ENCODE measurements at places on chromosomes 11 and 22.

GRCh38 chr11:14370496-14370895 lies 11.5 kb upstream of the RRAS2 start:
- no peak for DNase-seq

- no peak for DNase-seq
Measured at GRCh38 chr11:792873-793272, 3.0 kb upstream of the CEND1 start.

DNA sequence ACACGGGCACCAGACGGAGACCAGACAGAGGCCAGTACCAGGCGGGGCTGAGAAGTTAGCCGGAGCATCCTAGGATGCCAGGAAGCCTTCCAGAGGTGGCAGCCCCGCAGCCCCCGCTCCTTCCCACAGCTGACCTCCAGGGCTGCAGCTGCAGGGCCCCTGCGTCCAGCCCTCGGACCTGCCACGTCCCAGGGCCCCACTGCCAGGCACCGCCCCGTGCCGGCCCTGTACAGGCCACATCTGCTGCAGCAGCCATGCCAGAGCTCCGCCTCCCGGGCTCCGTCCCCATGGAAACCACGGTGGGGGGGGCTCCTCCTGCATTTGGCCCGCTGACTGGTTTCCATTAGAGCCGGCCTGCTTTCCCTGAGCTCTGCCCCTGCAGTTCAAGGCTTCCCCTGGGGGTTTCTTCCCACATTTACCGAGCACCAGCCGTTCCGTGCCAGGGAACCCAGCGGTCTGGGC lies 62.5 kb upstream of the PPARA start:
- DNase-seq: no peak

GRCh38 chr11:19026862-19027261 lies 33.7 kb downstream of the MRGPRX2 start:
- no peak for DNase-seq

DNA sequence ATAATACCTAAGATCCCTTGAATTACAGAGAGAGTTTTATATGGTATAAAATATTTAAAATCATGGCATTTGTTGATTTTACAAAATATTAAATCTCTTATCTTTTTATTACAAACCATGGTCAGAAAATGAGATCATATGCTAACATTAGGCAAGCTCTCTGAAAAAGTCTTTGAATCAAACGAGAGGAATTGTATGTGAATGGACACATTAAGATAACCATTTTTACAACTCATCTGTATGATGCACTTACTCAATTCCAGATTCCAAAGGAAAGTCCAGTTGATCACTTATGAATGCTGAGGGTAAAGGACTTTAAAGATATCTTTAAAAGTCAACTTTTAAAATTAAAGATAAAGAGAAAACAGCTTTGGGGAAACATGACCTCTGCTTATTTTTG lies 83.5 kb upstream of the LUZP2 start:
- no peak for DNase-seq

DNA sequence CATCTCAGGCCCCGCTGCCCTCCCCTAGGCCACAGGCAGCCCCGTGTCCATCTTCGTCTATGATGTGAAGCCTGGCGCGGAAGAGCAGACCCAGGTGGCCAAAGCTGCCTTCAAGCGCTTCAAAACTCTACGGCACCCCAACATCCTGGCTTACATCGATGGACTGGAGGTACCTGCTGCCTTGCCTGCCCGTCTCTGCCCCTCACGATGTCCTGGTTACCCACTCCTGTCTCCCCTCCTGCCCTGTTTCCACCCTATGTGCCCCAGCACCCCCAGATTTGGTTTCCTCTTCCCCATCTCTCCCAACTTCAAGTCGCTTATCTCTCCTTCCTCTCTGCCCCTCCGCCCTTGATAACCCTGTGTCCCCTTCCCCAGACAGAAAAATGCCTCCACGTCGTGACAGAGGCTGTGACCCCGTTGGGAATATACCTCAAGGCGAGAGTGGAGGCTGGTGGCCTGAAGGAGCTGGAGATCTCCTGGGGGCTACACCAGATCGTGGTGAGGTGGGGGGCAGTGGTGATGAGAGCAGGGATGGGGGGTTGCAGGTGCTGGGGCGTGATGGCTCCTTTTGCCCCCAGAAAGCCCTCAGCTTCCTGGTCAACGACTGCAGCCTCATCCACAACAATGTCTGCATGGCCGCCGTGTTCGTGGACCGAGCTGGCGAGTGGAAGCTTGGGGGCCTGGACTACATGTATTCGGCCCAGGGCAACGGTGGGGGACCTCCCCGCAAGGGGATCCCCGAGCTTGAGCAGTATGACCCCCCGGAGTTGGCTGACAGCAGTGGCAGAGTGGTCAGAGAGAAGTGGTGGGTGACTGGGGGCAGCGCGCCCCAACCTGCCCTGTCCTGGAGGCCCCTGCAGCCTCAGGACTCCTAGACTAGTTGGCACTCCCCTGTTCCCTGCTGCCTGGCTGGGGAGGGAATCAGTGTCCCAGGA lies 930 bp downstream of the SCYL1 start:
- DNase-seq: no peak

DNA sequence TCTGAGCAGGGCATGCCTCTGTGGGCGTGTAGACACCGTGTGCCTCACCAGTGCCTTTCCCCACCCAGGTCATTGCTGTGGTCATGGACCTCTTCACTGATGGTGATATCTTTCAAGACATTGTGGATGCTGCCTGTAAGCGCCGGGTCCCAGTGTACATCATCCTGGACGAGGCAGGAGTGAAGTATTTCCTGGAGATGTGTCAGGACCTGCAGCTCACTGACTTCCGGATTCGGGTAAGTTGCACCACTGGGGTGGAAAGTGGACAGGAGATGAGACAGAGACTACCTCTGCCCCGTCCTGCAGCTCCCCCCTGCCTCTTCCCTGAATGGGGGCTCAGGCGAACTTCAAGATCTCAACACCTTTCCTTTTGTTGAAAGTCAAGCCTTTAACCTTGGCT lies 24.3 kb downstream of the FAM83F start:
- DNase-seq: no peak

DNA sequence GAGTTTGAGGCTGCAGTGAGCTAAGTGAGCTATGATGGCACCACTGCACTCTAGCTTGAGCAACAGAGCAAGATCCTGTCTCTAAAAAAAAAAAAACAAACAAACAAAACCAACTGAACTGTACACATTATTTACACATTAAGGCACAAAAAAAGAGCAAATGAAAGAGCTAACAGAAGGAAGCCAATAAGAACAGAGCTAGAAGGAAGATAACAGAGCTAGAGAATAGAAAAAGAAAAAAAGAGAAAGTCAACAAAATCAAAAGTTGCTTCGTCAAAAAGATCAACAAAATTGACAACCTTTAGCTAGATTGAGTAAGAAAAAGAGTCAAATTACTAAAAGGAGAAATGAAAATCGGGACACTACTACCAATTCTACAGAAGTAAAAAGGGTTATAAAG lies 25.0 kb downstream of the GUCD1 start:
- no peak for DNase-seq

All from stimulated activated CD8-positive, alpha-beta memory T cell treated with anti-CD3 and anti-CD28 coated beads, Interleukin-12 subunit alpha, Interleukin-12 subunit beta, amount 100 ng/mL, for 4 hours (primary cell).